ENCODE measurements at places on chromosomes 1 and 21. TPM values are rescaled to one million over a fixed set of nuclear protein-coding genes. Genes with fewer than 3 reads are reported as not detected.

- peak; percentile 27 for DNase-seq
Observed at GRCh38 chr1:212669600-212669999, 30.0 kb downstream of the BATF3 start.

- no peak for DNase-seq
Observed at GRCh38 chr21:32184065-32184464, 94.8 kb downstream of the MIS18A start.

The RNF19B gene
- 15.6 TPM for total RNA-seq

DNA sequence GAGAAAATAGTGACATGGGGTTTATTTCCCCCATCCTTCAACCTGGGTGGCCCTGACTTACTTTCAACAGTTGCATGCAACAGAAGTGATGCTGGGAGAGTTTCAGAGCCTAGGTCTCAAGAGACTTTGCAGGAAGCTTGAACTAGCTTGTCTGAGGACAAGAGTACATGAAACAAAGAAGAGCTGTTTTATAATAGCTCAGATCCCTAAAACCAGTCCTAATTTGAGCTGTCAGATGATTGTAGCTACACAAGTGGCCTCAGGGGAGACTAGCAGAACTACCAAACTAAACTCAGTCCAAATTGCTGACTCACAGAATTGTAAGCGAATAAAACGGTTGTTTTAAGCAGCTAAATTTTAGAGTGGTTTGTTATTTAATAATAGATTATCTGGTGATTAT, 17.1 kb downstream of the RC3H1 start:
- DNase-seq = no peak

- DNase-seq = no peak
Observed at GRCh38 chr1:78048446-78048845, 2.7 kb downstream of the GIPC2 start.

The CLDN17 gene
- not detected for total RNA-seq

DNA sequence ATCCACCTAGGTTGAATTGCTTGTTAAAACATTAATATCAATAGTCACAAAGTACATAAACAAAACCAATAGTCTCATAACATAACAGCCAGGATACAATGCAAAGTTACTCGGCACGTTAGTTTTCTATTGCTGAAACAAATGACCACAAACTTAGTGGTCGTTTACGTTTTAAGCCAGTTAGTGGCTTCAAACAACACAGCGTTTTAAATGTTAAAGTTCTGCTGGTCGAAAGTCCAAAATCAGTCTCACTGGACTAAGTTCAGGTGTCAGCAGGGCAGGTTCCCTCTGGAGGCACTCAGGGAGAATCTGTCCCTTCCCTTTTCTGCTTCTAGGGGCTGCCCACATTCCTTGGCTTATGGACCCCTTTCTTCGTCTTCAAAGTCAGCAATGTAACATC, 35.6 kb upstream of the ATP1A1 start:
- no peak for DNase-seq

- DNase-seq = no peak
Observed at GRCh38 chr1:197143276-197143675, 3.2 kb downstream of the ASPM start.

GRCh38 chr1:93448292-93448982, 519 bp downstream of the FNBP1L start:
- DNase-seq = peak; percentile 66

GRCh38 chr1:58887059-58887458, 103.2 kb upstream of the JUN start:
- no peak for DNase-seq

GRCh38 chr1:30807318-30808066, 49.9 kb upstream of the LAPTM5 start:
- DNase-seq = no peak

DNA sequence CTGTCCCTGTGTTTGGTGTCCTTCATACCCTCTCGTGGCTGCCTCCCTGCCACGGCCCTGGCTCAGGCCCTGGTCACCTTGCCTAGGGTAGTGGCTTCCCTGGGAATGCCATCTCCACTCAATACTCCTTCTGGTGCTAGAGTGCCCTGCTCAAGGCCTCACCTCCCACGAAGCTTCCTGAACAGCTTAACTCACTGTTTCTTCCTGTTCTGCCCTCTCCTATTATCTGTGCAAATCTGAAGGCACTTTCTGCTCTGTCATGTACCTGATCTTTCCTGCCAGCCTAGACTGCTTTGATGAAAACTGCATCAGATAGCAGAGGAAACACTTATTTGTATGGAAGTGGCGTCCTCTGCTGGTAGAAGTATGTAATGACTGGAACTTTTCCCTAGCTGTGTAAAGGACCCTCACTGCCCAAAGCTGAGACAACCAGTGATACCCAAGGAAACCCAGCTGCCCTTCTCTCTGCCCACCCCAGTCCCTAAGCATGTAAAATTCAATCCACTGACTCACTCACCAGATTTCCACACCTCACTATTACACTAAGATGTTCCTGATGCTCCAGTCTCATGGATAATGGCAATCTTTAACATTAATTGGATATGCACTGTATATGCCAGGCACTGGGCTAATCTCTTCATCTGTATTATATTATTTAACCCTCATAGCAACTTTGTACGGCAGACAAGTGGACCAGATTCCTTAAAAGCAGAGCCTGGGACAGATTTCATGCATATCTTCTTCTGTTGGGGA, 36.2 kb upstream of the BTG2 start:
- DNase-seq = peak; percentile 65

The RXFP4 gene
- total RNA-seq = not detected

Data from H9 (cell line).